A549 treated with CORT108297 at 1 μM for 4 hours (cell line): ENCODE measurements at places on chromosomes 2 and 18. TPM values are rescaled to one million over a fixed set of nuclear protein-coding genes. Genes with fewer than 3 reads are reported as not detected.

GAL3ST2 gene
- total RNA-seq, result 0.13 to 0.35 TPM (median 0.32 TPM) in 5 replicates

RGPD3 gene
- total RNA-seq, result 0.12 to 0.20 TPM (median 0.16 TPM) in 5 replicates

SCN9A gene
- total RNA-seq, result 2.8 to 5.6 TPM (median 4.5 TPM) in 5 replicates

FBXO48 gene
- 0.49 to 0.65 TPM (median 0.53 TPM) in 5 replicates for total RNA-seq

LYPD6 gene
- total RNA-seq, result 0.06 to 0.19 TPM (median 0.06 TPM) in 4 of 5 replicates, not detected in the other

MAP3K19 gene
- not detected in 5 replicates for total RNA-seq

CPS1 gene
- 7.0 to 9.2 TPM (median 7.3 TPM) in 5 replicates for total RNA-seq

UGT1A5 gene
- not detected in 5 replicates for total RNA-seq

SLC4A3 gene
- total RNA-seq, result 2.5 to 4.1 TPM (median 3.1 TPM) in 5 replicates

MBP gene
- 20.7 to 29.7 TPM (median 23.3 TPM) in 5 replicates for total RNA-seq

SLC14A1 gene
- 0.08 to 0.23 TPM (median 0.15 TPM) in 4 of 5 replicates, not detected in the other for total RNA-seq

MBD2 gene
- 32.5 to 59.1 TPM (median 51.5 TPM) in 5 replicates for total RNA-seq
